Stimulated activated naive CD4-positive, alpha-beta T cell treated with Interleukin-2 at 50 U/mL for 16 hours (primary cell): ENCODE measurements at places on chromosomes 7 and 10.

- no peak for DNase-seq
These were observed 4.2 kb downstream of the IKZF1 start for GRCh38 chr7:50308532-50309385.

DNA sequence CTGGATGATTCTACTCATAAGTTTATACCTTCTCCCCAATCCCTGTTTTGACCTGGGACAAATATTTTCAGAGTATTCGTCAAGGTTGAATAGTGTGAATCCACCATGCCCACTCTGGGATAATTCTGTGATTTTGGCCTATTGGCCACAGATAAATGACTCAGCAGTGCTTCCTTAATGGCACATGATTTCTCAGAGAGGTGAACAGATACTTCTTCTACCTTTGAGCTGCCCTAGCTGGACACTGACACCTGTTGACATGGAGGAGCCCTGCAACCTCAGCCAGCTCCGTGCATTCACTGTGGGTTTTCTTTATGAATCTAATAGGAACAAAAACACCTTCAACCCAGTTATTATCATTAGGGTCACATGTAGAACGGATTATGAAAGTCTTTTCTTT lies 40.9 kb upstream of the HPS1 start:
- DNase-seq: no peak

DNA sequence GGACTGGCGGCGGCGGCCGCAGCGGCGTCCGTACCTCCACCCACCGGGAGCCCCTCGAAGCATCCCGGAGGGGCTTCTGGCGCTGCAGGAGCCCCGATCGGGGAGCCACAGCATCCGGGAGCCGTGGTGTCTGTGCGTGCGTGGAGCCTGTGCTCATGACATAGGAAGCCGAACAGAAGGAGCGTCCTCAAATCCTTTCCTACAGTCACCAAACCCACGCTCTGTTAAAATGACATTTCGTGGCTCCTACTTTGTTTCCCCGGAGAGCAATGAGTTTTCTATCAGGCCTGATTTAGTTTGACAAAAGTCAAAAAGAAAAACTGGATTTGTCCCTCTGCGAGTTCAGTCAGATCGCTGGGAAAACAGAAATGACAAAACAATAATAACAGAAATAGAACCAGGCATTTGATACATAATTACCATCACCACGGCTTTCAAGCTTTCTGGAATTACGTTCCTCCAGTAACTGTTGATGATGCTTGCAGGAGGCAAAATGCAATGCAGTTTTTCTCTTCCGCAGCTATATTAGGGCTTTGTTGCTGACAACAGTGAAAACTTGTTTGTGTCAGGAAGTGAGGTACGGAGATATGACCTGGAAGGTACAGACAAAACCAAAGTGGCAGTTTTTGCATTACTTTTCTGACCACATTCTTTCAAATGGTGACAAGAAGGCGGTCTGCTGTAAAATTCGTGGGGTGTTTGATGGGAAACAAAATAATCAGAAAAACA lies 219.3 kb upstream of the MKLN1 start:
- DNase-seq: peak; percentile 17

DNA sequence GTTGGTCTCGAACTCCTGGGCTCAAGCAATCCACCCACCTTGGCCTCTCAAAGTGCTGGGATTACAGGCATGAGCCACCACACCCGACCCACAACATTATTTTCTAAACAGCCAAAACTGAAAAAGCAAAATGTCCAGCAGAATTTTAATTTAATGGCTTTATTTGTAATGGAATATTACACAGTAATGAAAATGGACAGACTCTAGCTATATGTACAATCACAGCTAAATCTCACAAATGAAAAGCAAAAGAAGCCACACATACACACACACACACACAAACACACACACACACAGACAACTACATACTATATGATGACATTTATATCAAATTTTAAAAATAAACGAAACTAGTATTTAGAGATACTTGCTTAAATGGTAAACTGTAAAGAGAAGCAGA lies 18.7 kb downstream of the ARHGAP19 start:
- DNase-seq: no peak

DNA sequence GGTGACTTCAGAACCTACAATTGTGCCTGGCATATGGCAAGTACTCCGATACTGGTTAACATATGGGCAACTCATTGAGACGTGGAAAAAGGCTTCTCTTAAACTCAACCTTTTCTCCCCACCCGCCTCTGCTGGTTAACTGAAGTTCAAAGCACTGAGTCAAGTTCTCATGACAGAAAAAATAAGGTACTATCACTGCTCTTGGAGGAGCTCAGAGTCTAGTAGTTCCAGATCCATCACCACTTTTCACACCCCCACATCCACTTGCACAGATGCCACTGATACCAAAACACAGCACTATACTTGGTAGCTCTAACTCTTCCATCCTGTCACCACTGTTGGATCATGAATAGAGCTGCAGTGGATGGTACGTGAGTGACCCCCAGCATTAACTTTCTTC lies 36.2 kb downstream of the CCDC6 start:
- DNase-seq: no peak

- DNase-seq: no peak
These were observed 10.1 kb upstream of the C7orf33 start for GRCh38 chr7:148580446-148580845.

- no peak for DNase-seq
These were observed 3.2 kb upstream of the LYZL1 start for GRCh38 chr10:29285624-29286051.

DNA sequence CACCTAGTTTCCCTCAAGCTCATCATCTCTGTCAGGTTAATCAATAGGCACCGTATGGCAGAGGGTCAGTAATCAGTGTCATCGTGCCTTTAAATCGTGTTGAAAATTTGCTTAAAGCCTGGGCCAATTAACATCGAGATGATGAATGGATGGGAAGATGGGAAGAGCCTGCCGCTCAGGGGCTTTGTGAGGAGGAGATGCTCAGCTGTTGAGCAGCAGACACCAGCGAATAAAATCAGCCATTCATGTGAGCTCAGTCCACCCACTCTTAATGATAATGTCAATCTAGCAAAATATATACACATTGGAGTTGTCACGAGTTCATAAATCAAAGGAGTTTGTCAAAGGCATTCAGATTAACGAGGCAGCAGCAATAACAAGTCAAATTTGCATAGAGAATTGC lies 97.7 kb downstream of the BTRC start:
- no peak for DNase-seq

- no peak for DNase-seq
These were observed 136.3 kb downstream of the CCDC71L start for GRCh38 chr7:106524690-106525059.

DNA sequence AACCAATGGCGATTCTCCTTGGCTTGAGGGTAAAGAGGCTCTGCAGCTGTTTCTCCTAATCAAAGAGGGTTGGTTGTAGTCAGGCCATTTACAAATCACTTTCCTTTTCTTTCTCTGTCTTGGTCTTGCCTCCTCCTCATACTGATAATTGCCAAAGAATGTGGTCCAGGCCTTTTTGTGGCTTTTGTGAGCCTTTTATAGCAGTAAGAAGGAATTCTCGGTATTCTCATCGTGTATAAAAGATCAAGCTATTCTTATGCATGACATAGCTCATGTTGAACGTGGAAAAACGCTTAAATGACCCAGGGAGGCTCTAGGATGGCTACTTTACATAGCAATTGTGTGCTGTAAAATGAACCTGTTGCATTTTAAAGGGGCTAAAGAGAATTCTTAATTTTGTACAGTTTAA lies 62.6 kb downstream of the RBM20 start:
- DNase-seq: no peak

GRCh38 chr7:39667341-39667923 lies 44.1 kb downstream of the RALA start:
- DNase-seq: no peak

- DNase-seq: no peak
These were observed 134.3 kb upstream of the PDE1C start for GRCh38 chr7:32204361-32205018.

DNA sequence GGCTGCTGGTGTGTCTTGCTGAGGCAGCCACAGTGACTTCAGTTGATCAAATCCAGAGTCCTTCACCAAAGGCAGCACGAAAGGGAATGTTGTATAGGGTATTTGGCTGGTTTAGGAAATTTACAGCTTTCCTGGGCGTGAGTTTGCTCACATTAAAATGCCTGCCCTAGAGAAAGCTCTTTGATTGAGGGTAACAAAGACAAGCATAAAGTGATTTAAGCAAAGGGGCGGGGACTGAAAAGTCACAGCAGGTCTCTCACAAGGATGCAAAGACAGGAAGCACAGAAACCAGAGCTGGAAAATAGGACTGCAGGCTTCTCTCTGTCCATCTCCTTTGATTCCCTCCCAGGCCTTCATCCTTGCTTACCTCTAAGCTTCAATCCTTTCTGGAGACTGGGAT lies 139.2 kb downstream of the ELMO1 start:
- no peak for DNase-seq

- DNase-seq: no peak
These were observed 30.1 kb upstream of the PAXIP1 start for GRCh38 chr7:155032978-155033377.

DNA sequence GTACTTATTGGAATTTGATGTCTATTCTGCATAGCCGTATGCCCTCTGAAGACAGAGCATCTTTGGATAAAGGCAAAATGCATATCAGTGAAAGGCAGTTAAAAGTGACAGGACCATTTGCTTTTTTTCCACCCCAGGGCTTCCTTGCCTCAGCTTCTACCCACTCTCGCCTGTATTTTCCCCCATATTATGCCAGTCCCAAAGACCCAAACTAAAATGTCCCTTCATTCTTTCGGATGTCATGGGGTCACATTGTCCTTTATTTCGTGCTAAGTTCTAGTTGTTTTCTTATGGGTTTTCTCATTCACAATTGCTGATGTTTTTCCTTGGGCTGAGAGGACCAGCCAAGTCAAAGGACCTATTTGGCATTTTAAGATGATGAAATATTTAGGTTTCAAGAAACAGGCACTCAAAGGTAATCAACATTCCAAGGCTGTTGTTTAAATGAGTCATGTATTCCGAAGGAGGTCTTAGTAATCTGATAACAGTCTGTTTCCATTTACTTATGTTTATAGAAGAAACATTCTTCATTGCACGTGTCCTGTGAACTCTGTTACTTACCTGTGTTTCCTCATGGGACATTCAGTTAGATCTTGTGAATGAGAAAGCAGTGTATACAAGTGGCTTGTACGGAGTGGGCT lies 74.1 kb downstream of the DNAH11 start:
- DNase-seq: no peak

DNA sequence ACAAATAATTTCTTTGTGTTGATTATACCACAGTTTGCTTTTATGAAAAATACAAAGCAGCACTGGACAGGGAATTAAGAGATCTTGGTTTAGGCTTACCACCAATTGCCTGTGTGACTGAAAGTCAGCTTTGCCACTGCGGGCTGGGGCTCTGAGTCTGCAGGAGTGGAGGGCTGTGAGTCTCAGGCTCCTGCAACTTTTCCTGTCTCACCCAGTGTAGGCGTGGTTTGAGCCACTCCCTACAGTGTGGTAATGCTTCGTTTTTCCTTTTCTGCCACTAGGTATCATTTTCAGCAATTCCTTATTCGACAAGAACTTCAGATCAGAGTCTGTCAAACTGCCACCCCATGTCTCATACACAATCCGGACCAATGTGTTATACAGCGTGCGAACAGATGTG lies 180.6 kb downstream of the ABCA13 start:
- no peak for DNase-seq

DNA sequence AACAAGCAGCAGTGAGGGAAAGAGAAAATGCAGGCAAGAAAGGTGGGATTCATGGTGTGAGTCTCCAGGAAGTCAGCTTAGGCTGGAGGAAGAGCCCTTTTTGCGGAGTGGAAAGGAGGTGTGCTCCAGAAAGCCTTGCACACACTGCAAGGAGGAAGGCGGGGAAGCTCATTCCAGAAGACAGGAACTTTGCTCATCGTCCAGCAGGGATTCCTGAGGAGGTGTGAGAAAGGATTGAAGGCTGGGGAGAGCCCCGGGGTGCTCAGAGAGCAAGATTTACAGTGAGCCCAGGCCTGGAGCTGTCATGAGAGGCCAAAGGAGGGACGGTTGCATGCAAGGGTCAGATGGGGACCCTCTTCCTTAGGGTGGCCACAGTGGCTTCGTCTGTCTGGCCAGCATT lies 17.6 kb downstream of the SLC29A3 start:
- no peak for DNase-seq

DNA sequence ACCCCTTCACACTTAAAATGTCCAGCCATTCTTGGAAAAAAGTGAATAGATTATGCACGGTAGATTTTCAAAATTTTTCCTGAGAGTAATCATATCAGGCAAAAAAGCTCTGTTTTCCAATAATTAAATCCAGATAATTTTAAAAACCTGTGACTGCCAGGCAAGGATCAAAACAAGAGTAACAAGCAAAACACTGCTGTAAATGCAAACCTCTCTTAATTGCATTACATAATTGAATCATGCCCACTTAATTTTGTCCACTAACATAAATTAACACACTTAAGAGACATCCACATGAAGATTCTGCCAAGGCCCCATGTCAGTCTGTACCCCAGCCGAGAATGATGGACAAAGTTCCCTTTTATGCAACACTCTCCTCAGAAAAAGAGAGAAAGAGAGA lies 135.3 kb downstream of the FGFR2 start:
- DNase-seq: no peak

DNA sequence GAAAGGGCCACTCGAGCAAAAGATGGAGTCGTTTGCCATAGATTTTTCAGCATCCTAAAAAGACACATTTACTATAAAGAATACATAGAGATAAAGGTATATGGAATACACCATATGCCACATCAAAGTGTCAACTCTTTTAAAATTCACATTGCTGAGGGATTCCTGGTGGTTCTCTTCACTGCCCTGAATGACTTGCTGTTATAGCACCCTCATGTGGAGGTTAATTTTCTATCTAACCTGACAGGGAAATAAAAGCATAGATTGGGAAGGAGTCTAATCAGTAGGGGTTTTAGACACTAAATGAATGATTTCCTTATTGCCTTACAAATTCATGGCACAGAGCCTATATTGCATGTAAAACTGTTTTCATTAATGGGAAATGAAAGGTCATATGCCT lies 25.9 kb downstream of the DNAH11 start:
- DNase-seq: no peak

DNA sequence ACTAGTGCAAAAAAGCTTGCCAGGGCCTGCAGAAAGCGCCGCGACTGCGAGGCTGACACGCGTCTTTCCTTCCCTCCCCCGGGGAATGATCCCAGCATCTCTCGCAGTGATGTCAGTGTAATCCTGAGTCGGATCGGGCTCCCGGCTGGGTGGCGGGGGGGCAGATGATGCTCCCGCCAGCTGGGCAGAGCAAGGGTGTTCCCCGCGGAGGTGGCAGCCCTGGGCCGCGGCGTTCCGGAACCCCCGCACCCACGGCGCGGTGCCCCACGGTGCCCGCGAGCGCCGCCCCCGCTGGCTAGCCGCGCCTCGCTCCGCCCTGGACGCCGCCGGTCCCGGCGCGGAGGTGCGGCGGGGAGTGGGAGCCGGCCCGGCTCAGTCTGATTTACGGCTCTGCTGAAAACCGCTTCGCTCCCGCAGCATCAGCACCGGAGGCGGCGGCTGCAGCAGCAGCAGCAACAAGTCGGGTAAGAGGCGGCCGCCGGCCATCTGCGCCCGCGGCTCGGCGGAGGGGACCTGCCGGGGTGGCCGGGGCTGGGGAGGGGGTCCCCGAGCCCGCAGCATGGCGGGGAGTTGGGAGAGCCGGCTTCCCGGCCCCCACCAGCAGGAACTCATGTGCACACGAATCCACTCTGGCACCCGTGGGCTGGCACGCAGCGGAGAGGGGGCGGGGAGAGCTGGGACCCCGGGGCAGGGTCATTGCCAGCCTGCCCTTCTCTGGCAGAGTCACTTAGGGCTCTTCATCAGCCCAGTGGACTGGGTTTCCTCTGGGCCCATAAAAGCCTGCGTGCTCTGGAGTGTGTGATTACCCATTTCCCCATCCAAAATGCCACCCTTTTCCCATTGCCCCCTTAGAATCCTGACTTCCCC lies at the start of gene ZNF365:
ZNF365 (plus strand) TSS at position 375 of the 867 bp plus-strand sequence. CDS start 1,825 bp downstream, outside the sequence.
- peak; percentile 42 for DNase-seq
